ENCODE measurements at places on chromosomes 5 and 9.

- no peak for DNase-seq
These were observed 13.3 kb downstream of the LCP2 start for GRCh38 chr5:170284231-170284630.

DNA sequence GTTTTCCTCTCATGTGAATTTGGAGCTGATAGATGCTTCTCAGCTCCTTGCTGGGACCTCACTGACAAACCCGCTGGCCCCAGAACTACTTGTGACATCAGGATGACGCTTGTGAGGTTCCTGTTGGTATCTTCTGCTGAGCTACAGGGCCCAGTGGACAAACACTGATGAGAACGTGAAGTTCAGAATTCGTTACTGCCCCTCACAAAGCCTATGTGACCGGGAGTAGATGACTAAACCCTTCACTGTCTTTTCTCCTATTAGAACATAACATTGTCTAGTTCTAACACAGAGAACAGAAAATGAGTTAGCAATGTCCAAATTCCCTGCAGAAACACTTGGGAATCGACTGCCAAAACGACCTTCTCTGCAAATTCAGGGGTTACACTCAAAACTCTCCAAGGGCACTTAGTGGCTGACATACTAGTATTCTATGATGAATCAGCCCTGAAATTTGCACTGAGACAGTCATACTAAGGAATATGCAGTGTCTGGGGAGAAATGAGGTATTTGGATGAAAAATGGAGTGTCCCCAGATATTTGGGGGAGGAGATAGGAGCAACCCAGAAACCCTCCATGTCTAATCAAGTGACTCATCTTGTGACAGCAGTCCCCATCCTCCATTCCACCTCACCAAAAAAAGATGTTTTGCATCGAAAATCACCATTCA is 143.2 kb upstream of the TRIM32 start:
- DNase-seq: no peak

- no peak for DNase-seq
These were observed 24.1 kb upstream of the PCSK5 start for GRCh38 chr9:75866273-75866871.

DNA sequence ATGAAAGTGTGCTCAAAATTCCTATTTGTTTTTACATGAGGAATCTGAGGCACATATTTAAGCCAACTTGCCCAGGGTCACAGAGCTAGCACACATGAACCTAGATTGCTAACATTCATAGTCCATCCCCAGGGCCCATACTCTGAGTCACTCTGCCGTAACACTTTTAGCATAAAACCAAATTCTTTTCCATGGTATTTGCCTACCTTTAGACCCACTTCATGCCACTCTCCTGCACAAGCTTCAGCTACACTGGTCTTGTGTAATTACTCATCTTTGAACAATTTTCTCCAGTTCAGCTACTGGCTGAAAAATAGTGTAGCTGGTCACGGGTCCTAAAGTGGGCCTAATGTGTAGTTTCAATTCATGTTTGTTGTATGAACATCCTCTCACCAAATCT is 200.7 kb downstream of the SLC12A2 start:
- no peak for DNase-seq

GRCh38 chr5:3337812-3338541 is 257.7 kb upstream of the IRX1 start:
- DNase-seq: no peak

- DNase-seq: no peak
These were observed 36.4 kb upstream of the DAB2 start for GRCh38 chr5:39461007-39461682.

- DNase-seq: peak; percentile 82
These were observed at the start of gene CHSY3 for GRCh38 chr5:129904102-129904666. CHSY3 (plus strand) TSS chr5:129904465.

DNA sequence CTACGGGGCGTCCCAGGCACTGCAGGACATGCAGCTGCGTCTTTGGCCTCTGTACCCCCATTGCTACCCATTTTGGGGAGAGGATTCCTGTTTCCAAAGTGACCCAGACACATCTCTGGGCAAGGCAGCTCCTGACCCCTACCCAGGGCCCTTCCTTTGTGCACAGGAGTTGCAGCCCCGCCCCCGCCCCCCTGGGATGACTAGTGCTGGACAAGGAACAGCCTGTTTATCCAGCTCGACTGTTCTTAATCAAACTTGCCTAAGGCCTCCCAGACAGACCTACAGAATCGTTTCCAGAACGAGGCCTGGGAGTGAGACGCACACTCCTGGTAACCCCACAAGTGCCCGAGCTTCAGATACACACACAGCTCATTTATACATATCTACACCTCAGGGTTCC is 13.2 kb downstream of the DIPK1B start:
- no peak for DNase-seq

GRCh38 chr9:36442710-36443109 is 42.6 kb upstream of the RNF38 start:
- DNase-seq: no peak

DNA sequence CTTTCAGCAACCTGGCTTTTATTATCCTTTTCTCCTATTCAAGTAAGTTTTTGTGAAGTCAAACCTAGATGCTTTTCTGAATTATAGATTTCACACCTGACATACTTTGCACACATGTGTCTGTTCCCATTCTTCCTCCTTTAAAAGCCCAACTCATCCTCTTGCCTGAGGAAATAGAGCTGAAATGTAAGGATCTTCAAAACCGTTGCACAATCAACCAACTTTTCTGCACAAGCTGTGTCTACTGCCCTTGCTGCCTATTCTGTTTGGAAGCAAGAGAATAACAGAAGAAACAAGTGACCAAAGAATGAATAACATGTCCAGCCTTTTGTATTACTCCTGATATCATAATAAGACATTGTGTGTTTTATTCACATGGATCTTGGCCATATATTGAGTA is 95.1 kb upstream of the ITGA1 start:
- DNase-seq: no peak

DNA sequence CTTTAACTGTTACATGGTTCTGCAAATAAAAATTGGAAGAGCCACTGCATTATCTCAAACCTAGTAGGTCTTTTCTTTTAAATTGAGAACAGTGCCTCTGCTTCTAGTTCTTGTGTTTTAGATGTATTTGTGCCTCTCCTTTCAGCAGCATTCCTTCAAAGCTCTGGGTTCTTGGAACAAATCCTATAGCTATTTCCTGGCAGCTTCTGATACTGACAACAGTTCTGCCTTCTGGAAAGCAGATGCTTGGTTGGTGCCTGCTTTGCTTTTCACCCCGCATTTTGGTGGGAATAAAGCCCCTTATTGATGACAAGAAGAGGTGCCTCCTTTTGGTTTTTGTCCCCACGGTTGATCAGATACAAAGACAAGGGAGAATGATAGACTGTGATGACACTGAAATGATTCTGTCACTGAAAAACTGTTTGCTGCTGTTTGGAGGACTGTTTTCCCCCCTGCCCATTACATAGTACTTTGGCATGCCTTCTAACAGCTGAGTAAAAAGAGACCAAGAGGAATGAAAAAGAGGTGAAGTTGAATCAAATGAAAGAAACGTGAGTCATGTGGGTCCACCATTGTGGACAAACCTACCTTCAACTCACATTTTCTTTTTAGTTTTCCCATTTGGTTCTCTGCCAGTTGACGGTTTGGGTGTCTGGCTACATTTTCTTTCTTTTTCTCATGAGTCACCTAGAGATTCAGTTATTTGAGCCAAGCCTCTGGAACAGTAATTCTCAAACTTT is 5.6 kb downstream of the PTCD2 start:
- no peak for DNase-seq

DNA sequence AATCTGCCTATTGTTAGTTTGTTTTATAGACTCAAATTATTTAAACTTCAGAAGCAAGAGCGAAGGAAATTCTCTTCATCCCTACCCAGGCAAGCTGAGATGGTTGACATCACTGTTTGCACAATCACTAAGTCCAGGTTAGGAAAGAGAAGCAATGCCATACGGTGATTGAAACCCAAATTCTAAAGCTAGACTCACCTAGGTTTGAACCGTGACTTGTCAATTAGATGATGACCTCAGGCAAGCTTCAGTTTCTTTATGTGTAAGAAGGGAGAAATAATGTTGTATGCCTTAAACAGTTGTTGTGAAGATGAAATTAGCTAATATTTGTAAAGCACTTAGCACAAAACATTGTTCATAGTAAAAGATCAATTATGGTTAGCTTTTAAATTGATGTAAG is 96.5 kb upstream of the ANKRD55 start:
- DNase-seq: no peak

All from H1 (cell line).